ENCODE measurements at places on chromosomes 2 and 18.

- DNase-seq: no peak
These were observed 406.1 kb downstream of the SLC4A3 start for GRCh38 chr2:220033546-220033945.

DNA sequence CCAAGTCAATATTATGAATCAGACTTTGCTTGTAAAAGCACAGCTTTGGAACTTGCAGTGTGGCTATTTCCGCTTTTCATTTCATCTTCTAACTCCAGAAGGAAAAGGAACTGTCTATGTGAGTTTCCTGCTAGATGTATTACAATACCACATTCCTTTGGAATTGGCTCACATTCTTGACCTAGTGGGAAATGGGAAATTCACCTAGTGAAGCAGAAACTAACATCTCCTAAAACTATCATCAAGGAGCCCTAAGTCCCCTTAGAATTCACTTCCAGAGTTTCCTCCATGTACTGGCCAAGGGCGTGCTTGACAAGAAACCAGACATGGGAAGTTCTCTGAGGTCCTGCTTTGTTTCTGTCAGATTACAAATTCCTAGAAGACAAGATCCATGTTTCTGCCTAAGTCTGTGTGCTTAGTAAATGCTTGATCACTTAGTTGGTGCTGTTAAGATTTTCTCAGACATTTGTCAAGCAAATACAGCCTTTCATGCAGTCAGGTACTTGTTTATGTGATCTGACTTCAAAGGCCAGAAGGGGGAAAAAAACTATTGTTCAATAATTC lies 275.7 kb upstream of the FN1 start:
- DNase-seq: no peak

GRCh38 chr18:9755615-9756014 lies 47.5 kb downstream of the RAB31 start:
- no peak for DNase-seq

- no peak for DNase-seq
These were observed 164.6 kb downstream of the GULP1 start for GRCh38 chr2:188456114-188456909.

GRCh38 chr2:200319548-200320337 lies 13.2 kb downstream of the SPATS2L start:
- DNase-seq: no peak

DNA sequence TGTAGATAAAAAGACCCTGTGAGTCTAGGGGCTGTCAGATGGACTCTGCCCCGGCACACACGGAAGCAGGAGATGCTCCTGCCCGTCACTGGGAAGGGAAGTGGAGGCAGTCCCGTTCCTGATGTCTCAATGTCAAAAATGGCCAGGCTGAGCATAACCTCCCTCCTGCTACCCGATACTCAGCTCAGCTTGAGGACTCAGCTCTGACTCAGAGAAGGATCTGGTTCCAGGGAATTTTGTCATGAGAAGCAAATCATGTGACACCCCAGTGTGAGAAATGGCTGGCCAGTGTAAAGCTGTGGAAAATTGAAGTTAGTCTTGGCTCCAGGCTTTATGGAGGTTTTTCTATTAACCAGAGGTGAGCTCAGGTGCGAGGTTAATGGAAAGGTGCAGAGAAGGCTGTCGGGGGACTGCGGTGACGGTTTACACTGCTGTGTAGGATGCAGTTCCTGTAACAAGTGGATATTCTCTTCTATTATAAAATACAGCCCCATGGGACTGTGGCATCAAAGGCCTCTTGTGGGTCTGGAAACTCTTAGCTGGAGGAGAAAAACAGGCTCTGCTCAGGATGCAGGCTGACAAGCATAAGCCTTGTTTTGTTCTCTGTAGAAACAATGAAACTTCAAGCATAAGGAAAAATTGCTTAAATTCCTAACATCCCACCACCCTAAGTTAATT lies 24.7 kb upstream of the AGAP1 start:
- no peak for DNase-seq

DNA sequence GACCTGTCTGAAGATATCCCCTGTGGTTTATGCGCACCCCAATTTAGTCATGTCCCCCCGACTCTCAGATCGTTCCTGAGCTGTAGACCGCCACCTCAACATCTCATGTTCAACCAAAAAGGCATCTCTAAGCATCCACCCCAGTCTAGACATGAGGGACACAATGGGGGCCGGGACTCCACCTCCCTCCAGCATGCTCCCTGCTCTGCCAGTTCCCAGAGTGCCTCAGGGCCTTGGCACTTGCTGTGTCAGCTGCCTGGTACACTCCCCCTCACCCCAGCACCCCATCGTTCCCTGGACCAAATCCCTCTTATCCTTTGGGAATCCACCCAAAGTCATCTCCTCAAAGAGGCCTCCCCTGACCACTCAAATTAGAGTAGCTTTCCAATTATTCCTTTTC lies 22.2 kb downstream of the TNS1 start:
- no peak for DNase-seq

GRCh38 chr2:176101216-176101830 lies 1.7 kb downstream of the HOXD12 start:
- no peak for DNase-seq

GRCh38 chr2:108853421-108853820 lies 66.8 kb downstream of the CCDC138 start:
- DNase-seq: no peak

GRCh38 chr2:70962211-70962884 lies 16.1 kb upstream of the ANKRD53 start:
- DNase-seq: peak; percentile 18

GRCh38 chr2:146890491-146890890 lies 954.3 kb upstream of the ACVR2A start:
- DNase-seq: no peak

DNA sequence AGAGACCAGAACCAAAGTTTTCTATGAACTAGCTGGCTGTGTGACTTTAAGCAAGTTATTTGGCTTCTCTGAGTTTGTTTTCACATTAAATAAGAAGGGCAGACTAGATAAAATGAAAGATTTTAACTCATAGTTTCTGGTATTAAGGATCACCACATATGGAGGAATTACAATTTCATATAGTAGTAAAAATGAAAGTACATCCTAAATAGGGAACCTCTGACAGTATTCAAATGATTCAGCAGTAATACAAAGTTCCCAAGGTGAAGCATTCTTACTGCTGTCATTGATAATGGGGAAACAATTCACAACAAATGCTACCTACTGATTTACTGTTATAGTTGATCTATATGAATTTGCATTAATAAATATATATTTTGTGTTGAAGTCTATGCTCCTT lies 170.3 kb upstream of the VRK2 start:
- no peak for DNase-seq

- no peak for DNase-seq
These were observed 15.3 kb downstream of the WNT10A start for GRCh38 chr2:218895759-218896500.

- DNase-seq: no peak
These were observed 127.7 kb downstream of the DNAH6 start for GRCh38 chr2:84643991-84644390.

GRCh38 chr2:6874032-6874431 lies 3.5 kb upstream of the RSAD2 start:
- no peak for DNase-seq

- DNase-seq: peak; percentile 95
These were observed at the start of gene PPP1R7 for GRCh38 chr2:241149925-241150659. PPP1R7 (plus strand) TSS chr2:241150467; CDS start chr2:241150496, 29 bp downstream.

GRCh38 chr2:236177967-236178889 lies 10.0 kb upstream of the GBX2 start:
- peak; percentile 76 for DNase-seq

GRCh38 chr2:120343433-120344105 lies 2.4 kb upstream of the INHBB start:
- peak; percentile 76 for DNase-seq

GRCh38 chr2:941871-942270 lies 8.8 kb upstream of the SNTG2 start:
- no peak for DNase-seq

DNA sequence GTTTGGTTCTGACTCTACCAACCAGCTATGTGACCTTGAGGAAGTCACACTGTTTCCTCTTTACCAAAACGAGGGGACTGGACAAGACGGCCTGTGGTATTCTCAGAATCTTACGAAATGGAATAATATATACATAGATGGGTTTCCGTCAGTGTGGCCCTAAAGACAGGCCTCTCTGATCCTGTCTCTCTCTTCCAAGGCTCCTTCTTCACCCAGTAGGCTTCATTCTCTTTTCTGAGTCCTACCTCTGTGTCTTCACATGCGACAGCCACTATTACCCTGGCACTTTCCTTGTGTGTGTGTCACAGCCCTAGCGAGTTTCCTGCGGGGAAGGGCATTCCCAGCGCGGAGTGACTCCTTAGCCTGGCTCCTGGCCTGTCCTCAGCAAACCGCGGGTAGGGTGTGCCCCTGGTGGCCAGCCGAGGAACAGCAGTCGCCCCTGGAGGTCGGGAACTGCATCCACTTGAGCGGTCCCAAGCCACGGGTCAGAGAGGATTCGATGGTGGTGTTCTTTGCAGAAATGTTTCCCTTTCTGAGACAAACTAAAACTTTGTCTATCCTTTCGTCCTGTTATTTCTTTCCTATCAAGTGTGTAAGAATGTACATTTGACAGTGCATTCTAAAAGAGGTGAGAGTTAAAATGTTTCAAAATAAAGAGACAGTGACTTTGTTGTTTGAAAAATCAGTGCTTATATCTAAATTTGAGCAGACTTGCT lies 63.3 kb downstream of the RAB31 start:
- peak; percentile 84 for DNase-seq

DNA sequence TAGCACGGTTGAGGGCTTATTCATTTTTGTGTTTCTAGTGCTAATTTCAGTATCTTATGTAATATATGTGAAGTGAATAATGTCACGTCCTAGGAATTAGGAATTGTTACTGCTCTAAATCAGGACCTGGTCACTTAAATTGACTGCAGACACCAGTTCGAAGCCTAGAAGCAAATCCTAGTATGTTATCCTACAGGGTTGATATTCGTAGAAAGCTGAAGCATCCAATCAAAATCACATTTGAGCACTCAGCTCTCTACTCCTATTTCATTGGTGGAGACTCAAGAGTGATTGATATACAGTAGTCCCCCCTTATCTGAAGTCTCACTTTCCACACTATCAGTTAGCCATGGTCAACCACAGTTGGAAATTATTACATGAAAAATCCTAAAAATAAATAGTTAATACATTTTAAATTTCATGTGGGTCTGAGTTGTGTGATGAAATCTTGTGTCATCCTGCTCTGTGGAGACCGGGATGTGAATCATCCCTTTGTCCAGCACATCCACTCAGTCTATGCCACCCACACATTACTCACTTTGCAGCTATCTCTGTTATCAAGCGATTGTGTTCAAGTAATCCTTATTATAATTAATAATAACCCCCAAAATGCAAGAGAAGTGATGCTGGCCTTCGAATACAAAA lies 35.2 kb upstream of the SCN9A start:
- DNase-seq: no peak

- no peak for DNase-seq
These were observed 111.3 kb downstream of the HDAC4 start for GRCh38 chr2:239289545-239289944.

DNA sequence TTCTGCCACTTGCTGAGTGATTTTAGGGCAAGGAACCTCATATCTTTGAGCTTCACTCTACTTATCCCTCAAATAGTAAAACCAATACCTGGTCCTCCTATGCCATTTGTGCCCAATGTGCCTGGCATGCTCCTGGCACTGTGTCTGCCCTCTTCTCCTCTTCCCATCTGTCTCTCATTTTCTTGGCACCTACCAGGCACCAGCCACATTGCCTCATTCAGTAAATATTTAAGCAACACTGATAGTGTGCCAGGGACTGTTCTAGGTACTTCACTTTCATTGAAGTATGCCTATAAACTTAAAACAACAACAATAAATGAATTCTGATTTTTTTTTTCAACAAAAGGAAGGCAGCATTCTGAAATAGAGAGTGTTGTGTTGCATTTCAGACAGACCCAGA lies 15.1 kb upstream of the BOD1L2 start:
- DNase-seq: no peak

DNA sequence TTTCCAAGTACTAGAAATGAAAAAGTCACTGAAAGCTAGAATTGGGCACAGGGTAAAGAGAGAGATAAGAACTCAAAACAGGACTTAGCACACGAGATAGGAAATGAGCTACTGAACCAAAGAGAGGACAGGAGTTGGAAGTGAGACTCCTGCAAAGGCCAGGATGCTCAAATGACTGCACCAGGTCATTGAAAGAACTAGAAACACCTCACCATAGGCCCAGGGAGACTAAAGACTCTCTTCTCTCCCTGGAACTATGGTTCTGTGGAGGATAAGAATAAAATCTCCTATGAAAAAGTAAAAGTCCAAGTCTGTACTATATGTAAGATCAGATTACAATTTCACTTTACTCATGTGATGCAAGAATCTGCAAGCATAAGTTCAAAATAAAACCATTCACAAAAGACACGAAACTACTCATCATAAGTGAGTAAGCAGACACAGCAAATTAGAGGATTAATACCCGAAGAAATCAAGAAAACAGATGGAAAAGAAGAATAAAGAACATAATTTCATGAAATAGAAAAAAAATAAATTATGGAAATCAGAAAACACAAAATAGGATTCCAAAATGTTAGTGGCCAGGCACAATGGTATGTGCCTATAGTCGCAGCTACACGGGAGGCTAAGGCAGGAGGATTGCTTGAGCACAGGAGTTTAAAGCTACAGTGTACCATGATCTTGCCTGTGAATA lies 6.5 kb downstream of the NBAS start:
- no peak for DNase-seq

GRCh38 chr2:240410808-240411207 lies 24.7 kb upstream of the GPC1 start:
- DNase-seq: no peak

GRCh38 chr18:56501896-56502295 lies 136.5 kb downstream of the TXNL1 start:
- DNase-seq: no peak
